ENCODE measurements at places on chromosomes 13 and 19. TPM values are rescaled to one million over a fixed set of nuclear protein-coding genes. Genes with fewer than 3 reads are reported as not detected.

ZIC5 gene
- polyA plus RNA-seq: not detected

TBXA2R gene
- polyA plus RNA-seq: 1.2 TPM

UBE2L5 gene
- polyA plus RNA-seq: not detected

GRCh38 chr19:11377237-11377636 is 2.8 kb downstream of the SWSAP1 start:
- peaks cover 19% of the 10 kb centered on the region for H3K4me1 ChIP-seq
- H3K4me3 ChIP-seq: no peak overlapping the region

DNA sequence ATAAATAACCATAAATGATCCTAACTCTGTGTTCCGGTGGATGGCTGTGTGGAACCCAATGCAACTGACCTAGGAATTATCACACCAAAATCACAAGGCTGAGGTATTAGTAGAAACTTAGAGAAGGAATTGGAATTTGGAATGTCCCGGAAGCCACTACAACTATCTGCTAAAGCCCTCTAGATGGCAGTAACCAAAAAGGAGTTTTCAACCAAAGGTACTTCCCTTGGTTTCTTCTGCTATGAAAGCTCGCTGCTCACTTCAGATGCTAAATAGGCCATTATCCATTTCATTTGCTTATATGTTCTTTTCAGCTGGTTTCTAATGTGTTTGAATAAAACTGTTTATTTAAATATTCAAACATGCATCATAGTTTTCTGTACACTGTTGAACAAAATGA is 1589.1 kb upstream of the SPRY2 start:
- no peaks in the 10 kb centered on the region for H3K27me3 ChIP-seq
- DNase-seq: peak; percentile 51
- H3K27ac ChIP-seq: no peak overlapping the region
- no peak overlapping the region for H3K4me3 ChIP-seq
- no peaks in the 10 kb centered on the region for H3K4me1 ChIP-seq

GRCh38 chr13:25215253-25215575 is 43.1 kb upstream of the AMER2 start:
- no peak overlapping the region for H3K4me3 ChIP-seq
- no peaks in the 10 kb centered on the region for H3K27me3 ChIP-seq
- H3K36me3 ChIP-seq: no peaks in the 10 kb centered on the region
- no peak overlapping the region for H3K27ac ChIP-seq

DNA sequence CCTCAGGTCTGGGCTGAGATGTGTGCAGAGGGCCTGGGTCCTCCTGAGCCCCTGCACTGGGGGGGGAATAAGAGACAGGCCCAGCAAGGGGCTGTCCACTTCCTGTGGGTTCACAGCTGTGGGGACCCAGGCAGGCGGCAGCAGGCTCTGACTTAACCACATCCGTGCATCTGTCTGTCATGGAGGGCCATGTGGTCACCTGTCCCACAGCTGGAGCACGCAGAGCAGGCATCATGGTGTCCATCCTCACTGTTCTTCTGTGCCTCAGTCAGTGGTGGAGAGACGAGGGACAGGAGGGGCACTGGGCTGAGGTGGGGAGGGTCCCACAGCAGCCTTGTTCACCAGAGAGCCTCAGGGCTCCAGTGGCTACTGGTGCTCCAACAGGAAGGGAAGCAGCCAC is 16.3 kb upstream of the KIR3DL3 start:
- no peaks in the 10 kb centered on the region for H3K27me3 ChIP-seq
- no peak for DNase-seq
- no peaks in the 10 kb centered on the region for H3K36me3 ChIP-seq
- no peaks in the 10 kb centered on the region for H3K4me1 ChIP-seq
- no peak overlapping the region for H3K27ac ChIP-seq
- H3K4me3 ChIP-seq: no peak overlapping the region

All from hepatocyte (in vitro differentiated cells).